RWPE1 (cell line): ENCODE measurements at places on chromosomes 11 and 22.

GRCh38 chr11:111427471-111427912 is 48.4 kb upstream of the POU2AF1 start:
- peak; percentile 24 for DNase-seq

- no peak for DNase-seq
Measured at GRCh38 chr22:44622147-44622427, 79.9 kb upstream of the PRR5 start.

- DNase-seq = peak; percentile 44
Measured at GRCh38 chr11:60957188-60957587, 5.2 kb upstream of the SLC15A3 start.

GRCh38 chr11:103619480-103619879 is 417.0 kb upstream of the DDI1 start:
- no peak for DNase-seq

GRCh38 chr22:49599039-49599438 is 228.6 kb downstream of the BRD1 start:
- DNase-seq = no peak

GRCh38 chr11:33452836-33453624 is 195.8 kb downstream of the HIPK3 start:
- DNase-seq = peak; percentile 50

DNA sequence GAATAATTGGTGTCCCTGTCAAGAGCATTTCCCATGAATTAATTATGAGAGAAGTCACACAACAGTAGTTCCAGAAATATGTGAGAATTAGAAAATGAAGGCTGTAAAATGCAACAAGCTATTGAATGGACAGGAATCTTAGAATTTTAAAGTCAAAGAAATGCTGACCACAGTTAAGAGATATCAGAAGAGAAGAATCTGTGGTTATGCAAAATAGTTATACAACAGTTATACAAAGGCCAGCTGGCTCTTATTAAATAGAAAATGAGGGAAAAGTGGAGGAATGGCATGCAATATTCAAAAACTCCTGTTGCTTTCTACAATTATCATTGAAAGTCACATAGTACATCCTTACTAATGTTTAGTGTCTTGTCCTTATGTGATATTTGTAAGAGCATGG is 27.4 kb downstream of the CASP12 start:
- DNase-seq = no peak

DNA sequence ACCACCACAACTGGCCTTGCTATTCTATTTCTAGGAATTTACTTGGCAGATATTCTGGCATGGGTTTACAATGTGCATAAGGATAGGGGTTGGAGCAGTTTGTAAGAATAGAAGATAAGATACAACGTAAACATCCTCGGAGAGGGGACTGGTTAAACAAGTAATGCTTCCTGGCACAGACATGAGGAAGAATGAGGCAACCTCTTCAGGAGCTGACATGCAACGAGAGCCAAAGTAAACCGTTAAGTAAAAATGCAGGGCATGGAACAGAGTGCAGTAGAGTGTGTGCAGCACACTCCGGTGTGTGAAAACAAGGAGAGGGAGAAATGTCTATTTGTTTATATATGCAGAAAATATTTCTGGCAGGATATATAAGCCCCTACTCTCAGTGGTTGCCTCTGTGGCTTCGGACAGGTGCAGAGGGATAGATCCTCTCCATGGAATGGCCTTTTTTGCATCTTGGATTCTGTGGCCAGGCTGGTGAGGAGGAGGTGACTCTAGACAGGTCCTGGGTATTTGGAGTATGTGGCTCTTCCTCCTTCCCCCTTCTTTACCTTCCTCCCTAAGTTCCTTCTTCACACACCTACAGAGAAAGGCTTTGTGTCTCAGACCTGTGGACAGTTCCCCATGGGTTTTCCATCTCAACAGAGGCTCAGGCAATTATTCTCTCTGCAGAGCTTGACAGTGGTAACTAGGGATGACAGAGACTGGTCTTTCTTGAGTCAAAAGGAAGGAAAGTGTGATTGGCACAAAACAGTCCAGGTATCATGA is 2.5 kb downstream of the RAB36 start:
- no peak for DNase-seq

DNA sequence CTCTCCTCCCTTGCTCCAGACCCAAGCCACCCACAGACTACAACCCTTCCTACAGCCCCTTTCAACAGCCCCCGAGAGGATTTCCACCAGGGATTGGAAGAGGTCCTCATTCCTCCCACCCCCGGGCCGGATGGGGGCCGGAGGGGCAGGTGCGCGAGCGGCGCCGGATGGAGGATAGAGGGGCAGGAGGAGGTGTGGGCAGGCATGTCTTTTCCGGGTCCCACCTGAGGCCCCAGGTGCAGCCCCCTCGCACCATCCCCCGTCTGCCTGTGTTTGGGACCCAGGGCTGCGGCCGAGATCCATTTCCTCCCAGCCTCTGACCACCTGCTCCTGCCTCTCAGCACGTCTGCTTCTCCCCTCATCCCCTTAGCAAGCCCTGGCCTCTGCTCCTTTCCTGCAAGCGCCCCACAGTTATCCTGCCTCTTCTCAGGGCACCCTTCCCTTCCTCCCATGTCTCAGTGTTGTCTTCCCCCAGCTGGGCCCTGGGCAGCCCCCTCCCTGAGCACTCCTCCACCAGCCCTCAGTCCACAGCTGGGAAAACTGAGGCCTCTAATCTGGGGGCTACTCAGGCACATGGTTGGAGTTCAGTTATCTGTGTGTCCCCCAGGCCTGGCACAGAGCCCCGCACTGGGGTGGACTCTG is 19.3 kb upstream of the CBX7 start:
- DNase-seq = no peak

- no peak for DNase-seq
Measured at GRCh38 chr11:86149792-86150191, 80.9 kb upstream of the PICALM start.

- DNase-seq = no peak
Measured at GRCh38 chr11:128830290-128831173, 36.6 kb downstream of the KCNJ1 start.

GRCh38 chr11:101128571-101129202 is 926 bp downstream of the PGR start:
- DNase-seq = no peak

- DNase-seq = no peak
Measured at GRCh38 chr22:46522797-46523196, 14.6 kb downstream of the CELSR1 start.

DNA sequence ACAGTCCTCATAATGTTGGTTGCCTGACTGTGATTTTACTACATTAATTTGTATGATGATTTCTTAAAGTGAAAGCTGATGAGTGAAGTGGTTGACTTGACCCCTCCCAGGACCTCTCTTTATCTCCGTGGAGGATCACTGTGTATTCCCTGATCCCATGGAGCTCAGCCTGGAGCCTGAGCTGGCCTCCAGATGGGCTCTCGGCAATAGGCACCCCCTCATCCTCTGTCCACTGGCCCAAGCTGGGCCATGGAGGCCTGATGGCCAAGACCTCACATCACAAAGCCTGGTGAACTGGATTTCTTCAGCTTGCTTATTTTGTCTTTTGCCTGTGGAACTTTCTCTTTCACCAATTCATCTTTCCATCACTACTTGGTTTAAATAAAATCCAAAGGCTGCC is 75.2 kb downstream of the WNT11 start:
- DNase-seq = no peak

DNA sequence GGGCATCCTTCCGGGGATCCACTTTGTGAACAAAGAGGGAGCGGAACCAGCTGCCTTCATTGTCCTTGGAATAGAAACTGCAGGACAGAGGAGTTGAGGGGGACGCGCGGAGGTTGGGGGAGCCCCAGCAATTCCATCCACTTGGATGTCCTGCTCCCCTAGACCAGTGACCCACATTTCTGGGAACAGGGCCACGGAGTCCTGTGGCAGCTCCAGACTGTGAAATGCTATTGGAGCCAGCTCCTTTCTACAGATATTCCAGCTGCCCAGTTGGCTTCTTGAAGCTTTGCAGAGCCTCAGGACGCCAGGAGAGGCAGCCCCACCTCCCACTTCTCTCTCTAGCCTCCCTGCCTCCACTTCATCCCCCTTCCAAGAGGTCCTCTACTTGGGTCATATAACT is 10.5 kb downstream of the NIPSNAP1 start:
- DNase-seq = no peak

DNA sequence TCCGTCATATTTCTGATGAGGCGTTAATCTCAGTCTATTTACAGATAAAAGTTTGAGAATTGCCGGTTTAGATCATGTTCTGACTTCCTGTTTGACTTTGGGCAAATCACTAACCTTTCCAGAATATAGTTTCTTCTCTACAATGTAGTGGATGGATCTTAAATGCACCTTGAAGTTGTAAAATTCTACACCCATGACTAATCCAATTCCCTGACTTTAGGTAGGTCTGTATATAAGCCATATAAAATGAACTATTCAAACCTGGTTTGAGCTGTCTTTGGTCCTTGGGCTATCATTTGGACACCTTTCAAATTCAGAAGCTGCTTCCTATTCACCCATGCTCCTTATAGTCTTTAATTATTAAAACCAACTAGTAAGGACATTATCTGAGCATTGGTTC is 52.2 kb upstream of the BLID start:
- DNase-seq = no peak

DNA sequence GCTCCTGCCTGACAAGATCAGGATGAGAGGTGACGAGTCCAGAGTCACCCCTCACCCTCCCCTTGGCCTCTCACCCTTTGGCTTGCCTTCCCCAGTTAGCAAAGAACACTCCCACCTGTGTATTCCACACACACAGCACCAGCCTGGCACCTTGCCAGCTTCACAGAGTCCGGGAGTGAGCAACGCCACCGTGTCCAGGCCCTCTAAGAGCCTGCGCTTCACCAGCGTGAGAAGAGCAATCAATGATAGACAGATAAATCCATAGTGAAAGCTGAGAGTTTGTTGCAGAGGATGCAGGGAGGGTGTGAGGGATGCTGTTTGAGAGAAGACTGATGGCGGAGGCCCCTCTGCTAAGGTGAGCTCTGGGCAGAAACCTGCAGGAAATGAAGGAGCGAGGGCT is 404.5 kb downstream of the LARGE1 start:
- DNase-seq = no peak

GRCh38 chr11:33263549-33263948 is 6.4 kb downstream of the HIPK3 start:
- no peak for DNase-seq

GRCh38 chr11:92867913-92868619 is 101.4 kb upstream of the MTNR1B start:
- peak; percentile 12 for DNase-seq

- no peak for DNase-seq
Measured at GRCh38 chr11:35815556-35816315, 128.1 kb upstream of the LDLRAD3 start.

- no peak for DNase-seq
Measured at GRCh38 chr11:101478587-101479369, 105.0 kb downstream of the TRPC6 start.

DNA sequence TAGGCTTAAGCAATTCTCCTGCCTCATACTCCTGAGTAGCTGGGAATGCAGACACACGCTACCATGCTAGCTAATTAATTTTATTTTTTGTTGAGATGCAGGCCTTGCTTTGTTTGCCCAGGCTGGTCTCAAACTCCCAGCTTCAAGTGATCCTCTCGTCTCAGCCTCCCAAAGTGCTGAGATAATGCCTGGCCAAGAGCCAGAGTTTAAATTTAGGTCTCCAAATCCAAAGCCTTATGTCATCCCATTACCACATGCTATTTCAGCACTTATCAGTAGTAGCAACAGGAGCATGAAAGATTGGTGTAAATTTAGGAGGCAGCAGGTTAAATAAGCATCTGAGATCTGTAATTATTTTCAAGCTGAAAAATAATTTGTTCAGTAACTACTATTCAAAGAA is 326.1 kb upstream of the ANO5 start:
- DNase-seq = no peak

DNA sequence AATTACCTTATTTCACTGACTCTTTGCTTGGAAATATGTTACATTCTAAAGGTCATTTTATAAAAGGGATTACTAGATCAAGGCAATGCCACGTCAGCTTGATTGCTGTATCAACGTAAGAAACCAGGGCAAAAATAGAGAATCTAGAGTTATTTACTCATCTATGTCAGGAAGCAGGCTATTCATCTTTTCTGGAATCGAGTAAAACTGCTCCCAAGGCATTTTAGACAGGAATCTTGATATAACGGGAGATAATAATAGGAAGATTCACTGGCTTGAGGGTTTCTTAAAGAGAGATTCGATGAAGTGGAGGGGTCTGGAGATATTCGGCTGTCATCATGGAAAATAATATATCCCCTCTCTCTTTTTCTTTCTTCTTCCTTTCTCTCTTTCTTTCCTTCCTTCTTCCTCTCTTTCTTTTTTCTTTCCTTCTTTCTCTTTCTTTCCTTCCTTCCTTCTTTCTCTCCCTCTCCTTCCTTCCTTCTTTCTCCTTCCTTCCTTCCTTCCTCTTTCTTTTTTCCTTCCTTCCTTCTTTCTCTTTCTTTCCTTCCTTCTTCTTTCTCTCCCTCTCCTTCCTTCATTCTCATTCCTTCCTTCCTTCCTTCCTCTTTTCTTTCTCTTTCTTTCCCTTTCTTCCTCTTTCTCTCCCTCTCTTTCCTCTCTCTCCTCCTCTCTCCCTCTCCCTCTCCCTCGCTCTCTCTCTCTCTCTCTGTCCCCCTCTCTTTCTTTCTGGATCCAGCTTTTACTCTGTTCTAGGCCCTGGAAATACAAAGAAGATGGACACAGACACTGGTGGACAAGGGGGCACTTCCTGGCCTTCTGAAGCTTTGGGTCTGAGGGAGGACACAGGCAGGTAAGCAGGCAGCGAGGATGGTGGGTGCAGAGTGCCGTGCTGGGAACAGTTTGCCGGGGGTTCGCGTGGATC is 18.1 kb upstream of the RASD2 start:
- DNase-seq = no peak

GRCh38 chr11:12636871-12637410 is 37.3 kb upstream of the TEAD1 start:
- DNase-seq = no peak
